AG10803 (cell line): ENCODE measurements at places on chromosomes 7 and 10.
A peak's percentile ranks its signal among the peaks of the same experiment; 100 is the strongest.

- no peak for DNase-seq
These were observed 178.6 kb downstream of the RPS24 start for GRCh38 chr10:78212060-78212785.

- no peak for DNase-seq
These were observed 930 bp upstream of the HOXA10 start for GRCh38 chr7:27174874-27175625.

DNA sequence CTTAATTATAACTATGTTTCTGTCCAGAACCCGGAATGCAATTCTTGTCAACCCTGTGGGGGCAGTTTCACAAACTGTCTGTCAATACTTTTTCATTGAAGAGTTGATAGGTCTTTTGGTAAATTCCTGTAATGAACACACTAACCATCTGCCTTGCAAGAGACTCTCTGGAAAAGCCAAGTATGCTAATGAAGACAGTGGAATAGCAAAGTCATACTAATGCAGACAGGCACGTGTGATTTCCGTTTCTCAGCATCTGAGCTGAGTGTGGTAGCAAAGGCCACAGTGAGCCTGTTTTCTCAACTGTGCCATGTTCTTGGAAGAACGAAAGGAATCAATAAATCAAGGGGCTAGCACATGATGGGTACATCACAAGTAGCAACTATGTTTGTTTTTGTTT is 494.1 kb upstream of the NRP1 start:
- DNase-seq: no peak

DNA sequence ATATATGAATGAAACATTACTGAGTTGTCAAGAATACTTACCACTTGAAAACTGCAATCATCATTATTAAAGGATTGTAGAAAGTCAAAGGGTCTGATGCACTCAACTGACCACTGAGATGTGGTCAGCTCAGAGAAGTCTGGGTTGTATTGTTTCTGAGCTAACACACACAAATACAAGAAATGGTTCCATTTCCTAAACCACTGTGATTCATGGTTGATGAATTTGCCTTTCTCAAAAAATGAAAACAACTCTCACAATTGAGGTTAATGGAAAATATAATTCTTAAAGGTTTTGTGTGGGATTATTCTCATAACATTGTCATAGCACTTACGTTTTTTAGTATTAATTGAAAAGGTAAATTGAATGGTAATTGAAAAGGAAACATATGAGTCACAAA is 45.6 kb upstream of the TAS2R16 start:
- DNase-seq: peak; percentile 8

DNA sequence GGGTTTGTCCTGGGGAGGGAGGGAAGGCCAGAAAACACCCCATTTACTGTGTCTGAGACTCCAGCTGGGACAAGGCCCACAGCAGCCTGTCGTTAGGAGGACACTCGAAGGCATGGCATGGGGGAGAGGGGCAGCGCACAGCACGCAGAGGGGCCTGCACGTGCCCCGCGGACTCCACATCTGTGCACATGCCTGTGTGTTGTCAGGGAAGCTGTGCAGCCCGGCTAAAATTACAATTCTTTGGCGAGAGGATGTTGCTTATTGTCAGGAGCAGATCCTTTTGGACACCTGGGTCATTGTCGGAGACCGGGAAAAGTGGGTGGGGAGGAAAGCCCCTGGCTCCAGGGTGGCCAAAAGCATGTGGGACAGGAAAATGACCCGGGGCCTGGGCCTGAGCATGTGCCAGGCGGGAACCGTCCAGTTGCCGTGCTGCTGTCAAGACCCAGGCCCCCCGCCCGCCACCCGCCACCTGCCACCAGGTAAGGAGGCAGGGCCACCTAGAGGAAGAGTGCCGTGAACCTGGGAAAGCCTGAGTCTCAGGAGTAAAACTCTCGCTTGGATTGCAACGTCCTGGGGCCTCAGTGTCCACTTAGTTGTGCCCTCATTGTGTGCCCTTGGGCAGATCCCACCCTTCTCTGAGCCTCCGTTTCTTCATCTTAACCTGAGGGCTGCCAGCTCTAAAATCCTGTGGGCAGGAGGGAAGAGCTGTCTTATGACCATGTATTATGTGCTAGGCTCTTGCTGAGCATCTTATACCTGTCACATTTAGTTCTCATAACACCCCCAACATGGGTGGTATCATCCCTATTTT is 7.2 kb downstream of the VSIR start:
- DNase-seq: no peak

GRCh38 chr10:329361-330099 is 194.3 kb downstream of the ZMYND11 start:
- DNase-seq: peak; percentile 93

DNA sequence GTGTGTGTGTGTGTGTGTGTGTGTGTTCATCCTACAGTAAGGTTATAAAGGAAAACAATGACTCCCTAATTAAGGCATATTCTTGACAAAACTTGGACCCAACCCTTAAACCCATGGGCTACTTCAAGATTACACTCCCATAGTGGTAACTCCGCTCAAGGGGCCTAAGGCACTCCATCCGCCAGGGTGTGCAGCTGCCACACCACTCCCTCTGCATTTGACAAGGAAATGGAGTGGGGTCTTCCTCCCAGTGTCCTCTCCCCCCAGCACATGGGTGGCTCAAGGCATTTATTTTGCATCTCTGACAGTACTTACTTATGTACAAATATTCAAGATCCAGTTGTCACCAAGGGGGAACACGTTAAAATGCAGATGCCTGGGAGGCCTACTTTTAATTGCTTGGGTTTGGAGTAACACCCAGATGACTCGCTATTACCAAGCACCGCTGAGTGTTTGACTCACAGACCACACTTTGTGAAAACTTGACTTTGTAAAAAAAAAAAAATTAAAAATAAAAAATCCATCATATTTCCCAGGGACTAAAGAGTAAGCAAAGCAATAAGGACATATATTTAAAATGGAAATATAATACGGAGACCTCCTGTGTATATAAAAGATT is 53.0 kb upstream of the AGR3 start:
- DNase-seq: peak; percentile 23

GRCh38 chr10:123798856-123799255 is 92.8 kb downstream of the CPXM2 start:
- DNase-seq: no peak

GRCh38 chr7:116591202-116592040 is 66.6 kb downstream of the CAV1 start:
- no peak for DNase-seq

GRCh38 chr10:5945190-5945509 is 32.2 kb downstream of the IL15RA start:
- no peak for DNase-seq

DNA sequence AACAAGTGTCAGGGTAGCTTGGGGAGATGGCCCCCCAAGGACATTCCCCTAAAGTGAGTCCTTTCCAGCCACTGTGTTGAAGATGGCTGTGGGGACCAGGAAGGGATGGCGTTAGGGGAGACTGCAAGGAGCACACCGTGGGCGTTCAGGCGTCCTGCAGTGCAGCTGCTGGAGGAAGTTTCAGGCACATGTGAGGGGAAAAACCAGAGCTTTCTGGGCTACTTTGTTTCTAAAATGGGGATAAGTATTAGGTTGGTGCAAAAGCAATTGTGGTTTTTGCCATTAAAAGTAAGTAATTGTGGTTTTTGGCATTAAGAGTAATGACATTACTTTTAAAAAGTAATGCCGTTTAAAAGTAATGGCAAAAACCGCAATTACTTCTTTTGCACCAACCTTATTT is 14.3 kb downstream of the PRF1 start:
- DNase-seq: no peak

- DNase-seq: peak; percentile 24
These were observed at the start of gene SH3PXD2A for GRCh38 chr10:103855424-103855823. SH3PXD2A (minus strand) TSS chr10:103855576; CDS start chr10:103855266, 310 bp downstream.

DNA sequence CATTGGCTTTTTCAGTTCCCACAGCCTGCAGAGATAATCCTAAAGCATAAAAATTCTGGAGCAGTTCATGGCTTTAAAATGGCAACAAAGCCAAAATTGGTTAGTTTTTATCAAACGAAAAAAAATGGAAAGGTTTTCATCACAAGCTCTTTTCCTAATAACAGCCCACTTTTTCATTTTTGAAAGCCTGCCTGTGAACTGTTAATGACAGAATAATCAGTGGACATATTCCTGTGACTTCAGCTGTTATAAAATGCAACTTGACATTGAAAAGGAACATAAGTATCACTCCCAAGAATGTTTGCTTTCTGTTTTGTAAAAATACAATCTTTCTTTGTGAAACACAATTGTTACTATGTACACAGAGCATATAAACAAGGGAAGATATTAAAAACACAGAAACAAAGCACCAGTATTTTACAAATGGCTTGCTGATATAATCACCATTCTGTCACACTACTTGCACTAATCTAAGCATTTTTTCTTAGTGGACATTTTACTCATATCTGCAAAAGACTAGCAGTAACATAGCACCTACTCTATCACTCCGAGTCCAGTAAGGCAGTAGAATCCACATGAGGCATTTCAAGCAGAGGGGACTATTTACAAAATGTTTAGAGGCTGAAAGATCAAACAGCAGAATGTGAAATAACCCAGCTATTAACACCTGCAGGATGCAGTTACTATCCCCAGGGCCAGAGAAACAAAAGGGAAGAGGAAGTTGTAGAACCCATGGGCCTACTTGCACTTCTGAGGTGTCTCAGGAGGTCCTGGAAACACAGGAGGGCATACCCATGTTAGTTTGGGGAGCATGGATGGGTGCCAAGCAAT is 26.4 kb downstream of the MACC1 start:
- DNase-seq: no peak

DNA sequence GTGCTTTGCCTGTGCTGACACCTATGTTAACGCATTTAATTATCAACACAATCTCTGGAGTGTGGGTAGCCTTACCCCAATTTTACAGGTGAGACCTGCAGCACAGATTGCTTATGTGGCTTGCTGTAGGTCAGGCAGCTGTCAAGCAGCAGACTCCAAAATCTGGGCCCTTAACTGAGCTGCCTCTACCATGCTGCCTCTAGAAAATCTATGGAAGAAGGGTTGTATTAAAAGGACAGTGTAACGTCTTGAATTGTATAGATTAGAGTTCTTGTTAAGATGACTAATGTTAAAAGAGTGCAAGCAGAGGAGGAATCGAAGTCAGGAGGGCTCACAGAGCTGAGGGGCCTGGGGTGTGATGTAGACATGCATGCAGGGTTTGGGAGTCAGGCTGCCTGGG is 1.2 kb upstream of the PON3 start:
- no peak for DNase-seq

DNA sequence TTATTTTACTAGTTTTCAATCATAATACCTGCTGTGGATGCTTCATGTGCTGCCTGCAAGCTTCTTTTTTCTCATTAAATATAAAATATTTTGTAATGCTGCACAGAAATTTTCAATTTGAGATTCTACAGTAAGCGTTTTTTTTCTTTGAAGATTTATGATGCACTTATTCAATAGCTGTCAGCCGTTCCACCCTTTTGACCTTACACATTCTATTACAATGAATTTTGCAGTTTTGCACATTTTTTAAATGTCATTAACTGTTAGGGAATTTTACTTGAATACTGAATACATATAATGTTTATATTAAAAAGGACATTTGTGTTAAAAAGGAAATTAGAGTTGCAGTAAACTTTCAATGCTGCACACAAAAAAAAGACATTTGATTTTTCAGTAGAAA is 103.0 kb downstream of the PTEN start:
- DNase-seq: peak; percentile 15

DNA sequence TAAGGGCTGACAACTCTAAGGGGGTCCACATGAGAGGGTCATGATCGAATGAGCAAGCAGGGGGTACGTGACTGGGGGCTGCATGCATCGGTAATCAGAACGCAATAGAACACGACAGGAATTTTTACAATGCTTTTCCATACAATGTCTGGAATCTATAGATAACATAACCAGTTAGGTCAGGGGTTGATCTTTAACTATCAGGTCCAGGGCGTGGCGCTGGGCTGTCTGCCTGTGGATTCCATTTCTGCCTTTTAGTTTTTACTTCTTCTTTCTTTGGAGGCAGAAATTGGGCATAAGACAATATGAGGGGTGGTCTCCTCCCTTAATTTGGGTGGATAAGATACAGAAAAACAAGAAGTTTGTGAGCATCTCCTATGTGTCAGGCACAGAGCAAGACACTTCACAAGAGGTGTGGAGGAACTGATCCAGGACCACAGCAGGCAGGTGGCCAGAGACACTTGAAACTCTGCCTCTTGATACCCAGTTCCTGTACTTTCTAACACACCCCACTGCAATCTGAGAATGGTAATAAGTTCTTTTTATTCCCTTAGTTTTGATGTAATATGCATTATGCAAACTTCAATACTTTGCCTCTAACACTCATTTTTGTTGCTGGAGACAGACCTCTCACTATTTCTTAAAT is 18.0 kb upstream of the MRLN start:
- DNase-seq: no peak

DNA sequence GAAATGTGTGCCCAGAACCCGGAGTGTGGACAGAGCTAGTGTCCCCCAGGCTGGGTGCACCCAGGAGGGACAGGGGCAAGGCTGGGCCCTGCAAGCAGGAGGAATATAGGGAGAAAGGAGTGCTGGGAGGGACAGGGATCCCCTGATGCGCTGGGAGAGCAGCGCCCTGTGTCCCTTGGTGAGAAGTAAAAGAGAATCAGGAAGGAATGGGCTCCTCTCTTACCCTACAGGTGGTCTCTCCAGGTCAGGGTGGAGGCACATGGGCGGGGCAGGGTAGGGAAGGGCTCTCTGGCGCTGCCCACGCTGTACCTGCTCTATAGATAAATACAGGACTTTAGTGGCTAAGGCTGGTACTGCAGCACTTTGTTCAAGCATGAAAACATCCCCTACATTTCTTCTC is 753.8 kb downstream of the GRID1 start:
- DNase-seq: no peak

- DNase-seq: no peak
These were observed 432.7 kb upstream of the VSTM2A start for GRCh38 chr7:54109501-54109900.

GRCh38 chr7:3154881-3155494 is 111.3 kb upstream of the CARD11 start:
- DNase-seq: peak; percentile 37

- peak; percentile 67 for DNase-seq
These were observed 102.7 kb upstream of the MKLN1 start for GRCh38 chr7:131224996-131225395.

DNA sequence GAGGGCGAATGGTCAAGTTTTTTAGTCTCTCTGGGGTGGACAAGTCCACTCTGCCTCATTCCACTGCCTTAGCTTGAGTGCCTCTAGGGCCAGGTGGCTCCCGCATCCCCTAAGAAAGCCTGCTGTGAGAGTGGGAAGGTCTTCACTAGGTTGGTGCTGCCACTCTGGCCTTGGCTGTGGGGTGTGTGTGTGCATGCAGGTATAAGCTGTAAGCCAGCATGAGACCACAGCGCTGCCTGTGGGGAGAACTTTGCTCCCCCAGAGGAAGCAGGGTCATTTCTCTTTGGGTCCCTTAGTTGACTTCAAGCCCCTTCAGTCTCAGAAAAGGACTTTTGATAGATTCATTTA is 25.5 kb upstream of the PCBD1 start:
- no peak for DNase-seq
